Ammon's horn (tissue), 1 donor: ENCODE measurements at places on chromosomes 13 and 19.

DNA sequence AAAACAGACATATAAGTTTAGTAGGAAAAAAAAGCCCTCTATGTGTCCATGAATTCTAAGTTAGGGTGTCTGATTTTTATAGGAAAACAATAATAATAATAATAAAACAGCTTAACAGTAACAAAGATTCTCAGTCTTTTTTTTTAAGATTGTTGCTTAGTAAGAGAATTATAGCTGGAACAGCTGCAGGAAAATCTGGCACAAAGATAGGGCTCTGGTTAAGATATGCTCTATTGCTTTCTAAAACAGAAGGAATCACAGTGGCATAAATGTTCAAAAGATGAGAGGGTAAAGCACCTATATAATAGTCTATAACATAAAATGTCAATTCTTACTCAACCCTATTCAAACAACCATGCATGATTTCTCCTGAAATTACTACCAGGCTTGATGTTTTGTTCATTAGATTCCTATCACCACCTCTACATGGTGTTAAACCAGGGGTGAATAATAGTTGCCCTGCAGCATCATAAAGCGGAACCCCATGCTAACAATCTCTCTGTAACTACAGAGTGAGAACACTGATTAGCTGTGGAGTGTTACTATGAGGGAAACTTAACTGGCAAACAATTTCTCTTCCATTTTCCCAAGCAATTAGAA lies 541.4 kb upstream of the MIR17HG start:
- no peak for DNase-seq

GRCh38 chr19:14440049-14440448 lies 6.9 kb downstream of the PKN1 start:
- peak; percentile 61 for DNase-seq

DNA sequence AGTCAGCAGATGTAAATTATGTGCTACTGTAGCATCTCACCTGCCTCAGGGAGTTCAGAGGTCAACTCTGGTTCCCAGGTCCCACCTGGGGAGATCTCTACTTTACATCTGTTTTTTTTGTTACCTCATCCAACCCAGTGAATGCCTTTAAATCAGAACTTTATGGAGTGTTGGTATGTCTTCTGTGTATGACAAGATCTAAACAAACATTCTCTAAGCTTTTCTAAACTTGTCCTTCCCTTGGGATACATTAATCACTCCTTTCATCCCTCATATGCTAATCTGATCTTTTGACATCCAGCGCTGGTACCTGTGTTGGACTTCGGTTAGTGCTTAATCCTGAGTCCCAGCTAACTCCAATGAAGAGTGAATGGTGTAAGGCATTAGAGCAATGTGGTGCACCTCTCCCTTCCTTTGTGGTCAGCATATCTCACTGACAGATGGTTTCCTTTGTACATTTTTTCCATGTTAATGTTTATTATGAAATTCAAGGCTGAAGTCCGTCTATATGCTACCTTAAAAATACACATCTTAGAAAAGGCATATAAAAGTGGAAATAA lies 213.4 kb downstream of the ABCC4 start:
- DNase-seq = no peak

GRCh38 chr13:112104881-112105234 lies 37.9 kb downstream of the SOX1 start:
- DNase-seq = no peak

GRCh38 chr19:16446108-16446723 lies 25.6 kb downstream of the EPS15L1 start:
- no peak for DNase-seq

DNA sequence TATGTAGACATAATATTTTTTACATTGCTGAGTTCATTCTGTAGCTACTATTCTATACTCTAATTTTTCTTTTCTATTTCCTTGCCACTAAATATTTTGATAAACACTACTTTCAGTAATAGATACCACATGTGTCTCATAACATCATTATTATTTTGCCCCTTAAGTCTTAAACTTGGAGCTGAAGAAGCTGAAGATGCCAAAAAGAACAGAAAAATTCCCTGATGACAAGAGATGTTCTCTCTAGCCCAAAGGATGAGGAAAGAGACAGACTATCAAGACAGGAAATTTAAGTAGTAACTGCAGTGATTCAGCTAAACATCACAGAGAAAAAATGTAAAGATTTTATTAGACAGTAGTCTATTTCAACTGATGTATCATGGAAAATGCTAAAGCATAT lies 322.0 kb upstream of the KLHL1 start:
- DNase-seq = no peak

DNA sequence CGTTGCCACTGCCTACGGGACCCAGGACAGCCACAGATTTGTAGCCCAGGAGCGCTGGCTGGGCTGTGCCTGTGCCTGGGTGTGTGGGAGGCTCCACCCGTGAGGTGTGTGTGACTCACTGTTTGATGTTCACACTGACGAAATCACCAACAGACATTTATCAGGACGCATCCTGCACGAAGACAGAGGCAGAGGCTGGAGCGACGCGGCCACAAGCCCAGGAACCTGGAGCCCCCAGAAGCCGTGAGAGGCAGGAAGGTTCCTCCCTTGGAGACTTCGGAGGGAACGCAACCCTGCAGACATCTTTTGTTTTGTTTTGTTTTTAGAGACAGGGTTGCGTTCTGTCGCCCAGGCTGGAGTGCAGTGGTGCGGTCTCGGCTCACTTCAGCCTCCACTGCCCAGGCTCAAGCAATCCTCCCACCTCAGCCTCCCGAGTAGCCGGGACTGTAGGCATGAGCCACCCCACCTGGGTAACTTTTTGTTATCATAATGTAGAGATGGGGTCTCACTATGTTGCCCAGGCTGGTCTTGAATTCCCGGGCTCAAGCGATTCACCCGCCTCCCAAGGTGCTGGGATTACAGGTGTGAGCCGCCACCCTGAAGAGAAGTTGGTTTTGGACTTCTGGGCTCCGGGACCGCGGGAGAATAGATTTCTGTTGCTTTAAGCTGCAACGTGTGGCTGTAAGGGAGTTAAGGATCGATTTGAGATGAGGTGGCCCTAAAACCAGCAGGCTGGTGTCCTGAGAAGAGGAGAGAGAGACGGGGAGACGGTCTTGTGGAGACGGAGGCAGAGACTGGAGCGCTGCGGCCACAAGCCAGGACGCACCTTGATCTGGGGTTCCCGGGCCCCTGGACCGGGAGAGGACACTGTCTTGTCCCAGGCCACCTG lies 24.9 kb upstream of the WDR18 start:
- peak; percentile 43 for DNase-seq

DNA sequence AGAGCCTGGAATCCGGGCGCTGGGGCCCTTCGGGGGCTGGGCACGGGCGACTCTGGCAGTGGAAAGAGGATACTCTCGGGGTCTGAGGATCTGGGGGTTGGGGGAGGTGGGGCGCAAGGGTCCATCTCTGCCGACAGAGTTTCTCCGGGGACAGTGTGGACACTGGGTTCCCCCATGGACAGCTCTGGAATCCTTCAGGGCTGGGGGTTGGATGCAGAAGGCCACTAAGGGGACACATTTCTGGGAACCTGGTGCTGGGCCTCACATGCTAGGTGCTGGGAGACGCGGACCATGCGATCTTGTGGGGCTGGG lies 2.3 kb downstream of the TGFBR3L start:
- no peak for DNase-seq
